Stimulated activated CD4-positive, alpha-beta T cell treated with anti-CD3 and anti-CD28 coated beads, Interleukin-1b, Interleukin-23, amount 100 ng/mL, for 1 hour (primary cell): ENCODE measurements at places on chromosomes 2 and 18.

DNA sequence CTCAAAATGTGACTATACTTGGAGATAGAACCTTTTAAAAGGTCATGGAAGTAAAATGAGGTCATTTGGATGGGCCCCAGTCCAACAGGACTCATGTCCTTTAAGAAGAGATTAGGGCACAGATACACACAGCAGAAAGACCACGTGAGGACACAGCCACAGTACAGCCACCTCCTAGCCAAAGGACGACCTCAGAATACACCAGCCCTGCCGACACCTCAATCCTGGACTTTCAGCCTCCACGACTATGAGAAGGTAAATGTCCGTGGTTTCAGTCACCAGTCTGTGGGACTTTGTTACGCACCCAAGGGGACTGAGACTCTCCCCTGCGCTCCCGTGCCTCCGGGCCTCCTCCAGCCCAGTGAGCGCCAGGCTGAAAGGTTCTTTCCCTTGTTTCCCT lies 30.2 kb upstream of the HPCAL1 start:
- DNase-seq: no peak

DNA sequence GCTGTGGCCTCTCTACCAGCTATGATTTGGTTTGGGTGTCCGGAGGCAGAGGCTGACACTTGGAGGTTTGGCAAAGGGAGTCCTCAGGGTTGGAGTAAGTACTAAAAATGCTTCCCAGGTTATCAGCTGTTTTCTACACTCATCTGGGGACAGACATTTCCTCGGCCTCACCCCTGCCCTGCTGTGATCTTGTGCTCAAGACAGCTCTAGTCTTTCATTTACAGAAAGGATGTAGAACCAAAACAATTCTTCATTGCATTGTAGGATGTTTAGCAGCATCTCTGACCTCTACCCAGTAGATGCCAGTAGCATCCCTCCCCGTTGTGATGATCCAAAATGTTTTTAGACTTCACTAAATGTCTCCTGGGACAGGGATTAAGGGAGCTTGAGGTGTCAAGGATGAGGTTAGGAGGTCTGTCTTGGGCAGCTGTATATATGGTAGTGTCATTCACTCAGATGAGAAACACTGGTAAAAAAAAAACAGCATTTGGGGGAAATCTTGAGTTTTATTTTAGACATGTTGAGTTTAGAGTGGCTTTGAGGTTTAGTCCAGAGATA lies 26.6 kb downstream of the CD28 start:
- DNase-seq: no peak

GRCh38 chr2:188622601-188623260 lies 331.1 kb downstream of the GULP1 start:
- DNase-seq: no peak

DNA sequence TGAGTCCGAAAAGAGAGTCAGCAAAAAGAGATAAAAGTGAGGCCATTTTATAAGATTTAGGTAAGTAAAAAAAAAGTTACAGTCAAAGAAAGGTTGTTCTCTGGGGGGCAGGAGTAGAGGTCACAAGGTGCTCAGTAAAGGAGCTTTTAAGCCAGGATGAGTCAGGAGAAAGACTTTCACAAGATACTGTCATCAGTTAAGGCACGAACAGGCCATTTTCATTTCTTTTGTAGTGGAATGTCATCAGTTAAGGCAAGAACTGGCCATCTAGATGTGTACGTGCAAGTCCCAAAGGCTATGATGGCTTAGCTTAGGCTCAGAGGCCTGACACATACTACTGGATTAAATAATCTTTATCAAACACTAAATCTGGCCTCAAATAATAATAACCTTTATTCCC lies 1207.3 kb upstream of the FAM98A start:
- DNase-seq: no peak

GRCh38 chr2:174842496-174842895 lies 78.2 kb upstream of the CHRNA1 start:
- DNase-seq: no peak

DNA sequence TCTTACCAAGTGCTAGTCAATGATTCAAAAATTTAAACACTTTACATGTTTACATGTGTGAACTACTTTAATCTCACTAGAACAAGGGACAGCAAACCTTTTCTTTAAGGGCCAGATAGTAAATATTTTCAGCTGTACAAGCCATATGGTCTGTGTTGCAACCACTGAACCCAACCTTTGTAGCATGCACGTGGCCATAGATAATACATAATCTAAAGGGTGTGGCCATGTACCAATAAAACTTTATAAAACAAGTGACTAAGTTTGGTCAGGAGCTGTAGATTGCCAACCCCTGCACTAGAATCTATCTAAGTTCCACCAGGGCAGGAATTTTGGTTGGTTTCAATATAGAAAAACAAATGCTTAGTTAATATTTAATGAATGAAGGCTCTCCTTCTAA lies 18.4 kb upstream of the SPRED2 start:
- no peak for DNase-seq
